ENCODE measurements at places on chromosomes 6 and 20.

DNA sequence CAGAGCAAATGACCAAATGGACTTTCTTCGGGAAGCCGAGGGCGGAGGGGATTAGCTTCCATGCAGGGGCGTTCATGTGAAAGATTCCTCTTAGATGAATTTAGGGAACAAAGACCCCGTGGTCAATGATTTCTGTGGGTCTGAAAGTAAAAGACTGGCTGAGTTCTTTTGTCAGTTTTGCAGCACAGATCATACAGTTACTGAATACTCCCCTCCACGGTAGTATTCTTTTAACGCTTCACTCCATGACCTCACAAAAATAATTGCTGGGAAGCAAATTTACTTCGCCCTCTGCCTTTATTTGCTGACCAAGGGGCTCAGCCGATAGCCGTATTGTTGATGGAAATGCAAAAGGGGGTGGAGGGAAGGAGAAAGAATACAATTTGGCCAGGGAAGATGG is 86.0 kb upstream of the SALL4 start:
- no peak overlapping the region for H3K4me3 ChIP-seq
- H3K27me3 ChIP-seq: peaks cover 6% of the 10 kb centered on the region
- no peak overlapping the region for H3K27ac ChIP-seq

- no peaks in the 10 kb centered on the region for H3K27me3 ChIP-seq
- no peak for DNase-seq
- H3K4me3 ChIP-seq: no peak overlapping the region
- H3K4me1 ChIP-seq: no peaks in the 10 kb centered on the region
- H3K27ac ChIP-seq: no peak overlapping the region
Measured at GRCh38 chr6:92550501-92550900, 868.9 kb downstream of the EPHA7 start.

- H3K4me1 ChIP-seq: peaks cover 6% of the 10 kb centered on the region
- DNase-seq: peak; percentile 67
- H3K27me3 ChIP-seq: peaks cover 33% of the 10 kb centered on the region
- H3K36me3 ChIP-seq: no peaks in the 10 kb centered on the region
- no peak overlapping the region for H3K27ac ChIP-seq
Measured at GRCh38 chr6:106334646-106335448, 9.3 kb upstream of the ATG5 start.

GRCh38 chr6:157158897-157159296 is 164.4 kb downstream of the TMEM242 start:
- H3K4me3 ChIP-seq: no peak overlapping the region
- H3K27ac ChIP-seq: no peak overlapping the region
- H3K36me3 ChIP-seq: peaks cover 2% of the 10 kb centered on the region
- no peak for DNase-seq

DNA sequence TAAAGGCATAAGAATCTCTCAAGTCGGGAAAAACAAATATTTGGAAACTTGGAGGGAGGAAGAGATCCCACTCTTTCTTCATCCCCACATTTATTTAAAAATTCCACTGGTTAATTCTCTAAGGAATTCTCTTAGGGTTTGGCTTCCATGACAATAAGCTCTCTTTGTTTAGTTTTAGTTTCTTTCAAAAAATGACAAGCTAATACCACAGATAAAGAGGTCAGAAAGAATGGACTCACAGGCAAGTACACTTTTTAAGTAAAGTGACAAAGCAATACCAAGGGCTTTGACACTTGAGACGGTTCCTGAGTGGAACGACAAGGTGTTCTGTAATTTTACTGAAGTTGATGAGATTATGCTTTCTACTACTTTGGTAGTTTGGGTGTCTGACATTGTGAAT is 872.1 kb downstream of the PHF3 start:
- no peaks in the 10 kb centered on the region for H3K36me3 ChIP-seq
- H3K4me3 ChIP-seq: no peak overlapping the region
- no peak overlapping the region for H3K27ac ChIP-seq
- H3K27me3 ChIP-seq: no peaks in the 10 kb centered on the region

GRCh38 chr6:145141572-145141971 is 593.7 kb downstream of the EPM2A start:
- H3K4me1 ChIP-seq: no peaks in the 10 kb centered on the region
- H3K27me3 ChIP-seq: peaks cover 5% of the 10 kb centered on the region
- no peak overlapping the region for H3K4me3 ChIP-seq

- peaks cover 50% of the 10 kb centered on the region for H3K4me1 ChIP-seq
- peaks cover 14% of the 10 kb centered on the region for H3K36me3 ChIP-seq
Measured at GRCh38 chr20:50804437-50805348, 9.8 kb downstream of the BCAS4 start.
